ENCODE measurements at places on chromosomes 4 and X. TPM values are rescaled to one million over a fixed set of nuclear protein-coding genes. Genes with fewer than 3 reads are reported as not detected.

The MAGEC1 gene
- total RNA-seq: not detected

The AREG gene
- 1.7 TPM for total RNA-seq

The SPANXD gene
- total RNA-seq: 0.82 TPM

The ZCCHC4 gene
- 15.4 TPM for total RNA-seq

The FGF5 gene
- 0.07 TPM for total RNA-seq

GRCh38 chr4:70583952-70584834 lies 7.9 kb upstream of the AMBN start:
- no peak for DNase-seq

- no peak for DNase-seq
Measured at GRCh38 chr4:25760518-25761157, 102.2 kb downstream of the SEL1L3 start.

- DNase-seq: no peak
Measured at GRCh38 chr4:185566972-185567371, 31.7 kb upstream of the PDLIM3 start.

DNA sequence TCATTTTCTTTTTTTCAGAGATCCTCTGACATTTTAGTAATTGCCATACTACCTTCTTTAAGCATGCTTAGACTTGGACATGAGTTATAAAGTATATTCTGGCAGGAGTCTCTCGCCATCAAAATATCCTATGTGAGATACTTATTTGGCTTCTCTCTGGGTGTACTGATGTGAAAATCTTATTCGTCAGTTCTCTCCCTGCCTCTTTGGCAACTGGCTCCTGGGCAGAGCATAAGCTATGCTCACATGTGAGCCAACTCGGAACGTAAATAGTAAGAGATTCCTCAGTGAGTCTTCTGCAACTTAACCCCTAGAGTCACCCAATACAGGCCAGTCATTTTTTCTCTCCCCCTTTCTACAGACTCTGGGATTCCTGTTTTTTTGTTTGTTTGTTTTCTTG lies 91.6 kb downstream of the MAGEB17 start:
- DNase-seq: no peak
